Amniotic epithelial cell (primary cell): ENCODE measurements at places on chromosomes 7 and 10.

DNA sequence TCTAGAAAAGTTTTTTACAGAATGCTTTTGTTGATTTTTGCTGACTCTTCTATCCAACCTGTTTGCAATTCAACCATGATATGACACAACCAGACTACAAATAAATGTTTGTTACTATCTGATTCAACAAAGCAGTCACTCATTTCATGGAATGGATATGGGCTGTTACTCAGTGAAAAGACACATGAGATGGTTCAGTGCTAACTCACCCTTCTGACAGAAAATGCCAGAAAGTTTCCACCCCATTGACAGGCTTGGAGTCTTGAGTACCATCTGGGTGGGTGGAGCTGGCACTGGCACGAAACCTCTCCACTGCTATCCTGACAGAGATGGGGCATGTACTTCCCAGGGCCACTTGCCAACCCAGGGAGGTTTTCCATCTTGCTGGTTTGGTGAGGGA is 39.5 kb downstream of the RBM28 start:
- no peak for DNase-seq

GRCh38 chr7:73703757-73704639 is 15.5 kb downstream of the STX1A start:
- DNase-seq: peak; percentile 52

GRCh38 chr10:7687228-7687907 is 15.7 kb upstream of the ITIH2 start:
- DNase-seq: peak; percentile 78

DNA sequence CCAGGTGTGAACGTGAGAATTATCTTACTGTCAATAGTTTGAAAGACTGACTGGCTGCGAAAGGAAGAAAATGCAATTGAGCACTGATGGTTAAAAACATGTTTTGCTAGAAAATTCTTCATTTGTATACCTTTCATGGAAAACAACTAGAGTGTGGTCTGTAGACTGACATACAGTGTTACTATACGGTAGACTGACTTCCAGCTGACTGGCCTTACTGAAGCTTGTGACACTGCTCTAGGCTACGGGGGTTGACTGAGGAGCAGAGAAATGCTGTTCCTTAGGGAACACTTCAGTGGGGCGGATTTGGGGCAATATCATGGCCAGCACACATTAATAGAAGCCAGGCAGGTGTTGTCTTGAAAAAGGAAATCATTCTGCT is 25.9 kb upstream of the DDC start:
- DNase-seq: no peak

DNA sequence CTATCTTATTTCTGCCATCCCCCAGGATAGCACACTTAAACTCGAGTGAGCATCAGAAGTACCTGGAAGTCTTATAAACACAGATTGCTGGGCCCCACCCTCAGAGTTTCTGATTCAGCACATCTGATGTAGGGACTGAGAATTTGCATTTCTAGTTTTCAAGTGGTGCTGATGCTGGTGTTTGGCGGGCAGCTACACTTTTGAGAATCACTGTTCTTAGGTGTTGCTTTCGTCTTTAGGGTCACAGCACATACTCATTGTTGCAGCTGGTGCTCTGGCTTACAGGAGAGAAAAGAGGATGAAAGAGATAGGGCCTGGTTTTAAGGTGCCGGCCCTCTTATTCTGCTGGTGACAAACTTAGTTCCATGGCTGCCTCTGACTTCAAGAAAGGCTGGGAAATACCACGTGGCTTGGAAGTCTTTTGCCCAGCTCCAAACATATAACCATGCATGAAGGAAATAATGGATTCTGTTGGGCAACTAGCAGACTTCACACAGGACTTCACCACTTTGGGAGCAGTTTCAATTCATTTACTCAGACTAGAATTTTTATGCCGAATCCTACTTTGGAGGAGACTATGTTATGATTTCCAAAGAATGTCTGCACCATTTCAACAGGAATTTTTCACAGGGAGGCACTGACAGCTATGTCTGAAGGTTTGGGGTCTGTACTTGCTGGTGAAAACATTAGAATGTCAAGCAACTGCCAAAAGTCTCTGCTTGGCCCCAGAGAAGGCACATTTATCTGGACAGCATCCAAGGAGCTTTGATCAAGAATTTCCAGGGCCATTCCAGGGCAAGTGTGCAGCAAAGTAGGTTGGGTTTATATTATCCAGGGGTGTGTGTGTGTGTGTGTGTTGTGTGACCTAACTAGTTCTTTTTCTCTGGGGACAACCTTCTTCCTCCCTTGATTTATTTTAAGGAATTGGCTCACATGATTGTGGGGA is 6.9 kb upstream of the MINDY4 start:
- peak; percentile 86 for DNase-seq

GRCh38 chr7:48052748-48053147 is 17.4 kb downstream of the C7orf57 start:
- peak; percentile 92 for DNase-seq

GRCh38 chr7:155861480-155861868 is 49.2 kb upstream of the SHH start:
- DNase-seq: no peak

GRCh38 chr10:60975716-60976115 is 31.7 kb upstream of the RHOBTB1 start:
- DNase-seq: no peak

DNA sequence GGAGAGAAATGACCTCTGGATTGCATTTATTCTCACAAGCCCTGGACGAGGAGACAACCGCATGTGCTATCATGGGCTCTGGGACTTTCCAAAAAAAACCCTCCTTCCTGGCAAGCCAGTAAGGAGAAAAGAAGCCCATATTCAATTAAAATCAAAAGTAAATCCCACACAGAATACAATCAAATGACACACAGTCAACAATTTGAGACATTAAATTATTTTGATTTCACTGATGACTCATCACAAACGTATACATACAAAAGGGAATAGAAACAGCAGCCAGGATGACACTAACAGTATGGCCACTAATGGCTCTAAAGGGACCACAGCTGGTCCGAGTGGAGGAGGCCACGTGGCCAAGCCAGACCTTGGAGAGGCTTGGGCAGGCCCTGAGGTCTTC is 24.9 kb downstream of the LRRC20 start:
- no peak for DNase-seq

- no peak for DNase-seq
These were observed 177.4 kb downstream of the ARHGAP12 start for GRCh38 chr10:31751051-31751737.

DNA sequence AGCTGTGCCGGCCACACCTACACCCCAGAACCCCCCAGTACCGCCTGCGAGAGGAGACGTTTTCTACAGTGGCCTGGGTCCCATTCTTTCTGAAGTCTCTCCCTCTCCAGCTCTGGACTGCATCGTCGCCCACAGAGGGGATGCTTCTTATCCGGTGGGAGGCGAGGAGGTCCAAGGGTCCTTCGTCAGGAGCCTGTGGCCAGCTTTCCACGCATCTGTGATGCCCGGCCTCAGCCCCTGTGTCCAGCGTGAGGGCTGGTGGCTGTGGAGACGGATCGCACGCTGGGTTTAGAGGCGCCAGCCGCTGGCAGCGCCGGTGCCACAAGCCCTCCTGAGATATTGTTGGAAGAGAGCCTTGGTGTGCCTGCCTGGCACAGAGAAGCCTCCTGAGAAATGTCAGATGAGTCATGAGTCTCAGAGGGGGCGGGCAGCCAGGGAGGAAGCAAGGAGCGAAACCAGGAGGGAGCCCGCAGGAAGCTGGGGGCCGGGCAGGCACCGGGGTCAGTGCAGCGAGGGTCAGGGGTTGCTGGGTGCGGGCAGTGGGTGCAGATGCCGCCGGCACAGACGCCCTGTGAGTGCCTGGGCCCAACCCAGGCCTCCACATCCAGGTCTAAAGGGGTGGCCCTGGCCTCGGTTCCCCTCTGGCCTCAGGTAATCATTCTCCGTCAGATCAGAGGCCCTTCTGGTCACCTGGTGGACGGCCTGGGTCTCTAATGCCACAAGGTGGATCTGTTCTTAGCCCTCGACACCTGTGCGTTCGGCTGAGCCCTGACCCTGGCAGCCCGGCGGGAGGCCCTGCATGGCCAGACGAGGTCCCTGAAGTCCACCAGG is 86.0 kb upstream of the DIP2C start:
- peak; percentile 33 for DNase-seq

DNA sequence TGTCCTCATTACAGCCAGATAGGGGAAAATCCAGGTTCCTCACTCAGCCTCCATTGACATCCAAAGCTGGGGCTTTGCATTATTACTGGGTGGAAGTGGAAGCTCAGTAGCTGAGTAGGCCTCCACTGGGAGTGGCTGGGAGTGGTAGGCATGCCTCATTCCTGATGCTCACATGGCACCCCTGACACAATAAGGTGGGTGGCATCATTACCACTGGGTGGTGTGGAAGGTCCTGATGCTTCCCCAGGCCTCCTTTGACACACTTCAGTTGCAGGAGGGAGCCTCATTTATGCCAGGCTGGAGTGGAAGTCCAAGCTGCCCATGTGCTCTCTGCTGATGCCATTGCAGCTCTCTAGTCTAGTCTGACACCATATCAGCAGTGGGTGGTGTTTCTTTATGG is 48.2 kb upstream of the GPR141 start:
- no peak for DNase-seq

- DNase-seq: no peak
These were observed 36.8 kb downstream of the VPS41 start for GRCh38 chr7:38872202-38872601.

DNA sequence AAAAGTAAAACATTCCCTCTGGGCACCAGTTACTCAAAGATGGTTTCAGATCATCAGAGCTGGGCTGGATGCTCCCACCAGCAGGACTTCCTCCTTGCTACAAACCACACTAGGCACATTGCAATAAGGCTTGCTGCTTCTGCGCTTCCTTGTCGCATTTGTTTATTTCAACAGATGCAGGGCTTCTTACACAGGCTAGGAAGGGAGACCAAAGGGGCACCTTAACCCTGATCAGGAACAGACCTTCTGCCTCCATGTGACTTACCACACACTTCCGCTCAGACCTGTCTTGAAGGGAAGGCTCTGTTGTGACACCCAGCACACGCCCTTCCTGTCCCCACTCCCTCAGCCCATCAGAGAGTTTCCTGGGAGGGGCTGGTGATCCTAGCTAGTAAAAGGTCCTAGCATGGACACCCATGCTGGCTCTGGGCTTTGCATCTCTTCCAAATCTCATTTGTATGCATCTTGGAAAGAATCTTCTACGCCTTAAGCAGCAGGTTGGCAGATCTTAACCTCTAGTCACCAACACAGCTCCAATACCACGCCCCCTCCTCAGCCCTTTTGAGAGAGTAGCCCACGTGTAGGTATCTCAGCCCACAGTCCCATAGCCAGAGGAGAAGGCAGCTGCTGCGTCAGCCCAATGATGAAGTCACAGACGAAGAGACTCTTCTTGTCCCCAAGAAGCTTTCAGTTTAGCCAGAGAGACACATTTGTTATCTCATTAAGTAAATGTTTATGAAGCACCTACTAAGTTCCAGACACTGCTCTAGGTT is 47.1 kb upstream of the SVIL start:
- no peak for DNase-seq

- peak; percentile 80 for DNase-seq
These were observed 9.6 kb downstream of the CCL26 start for GRCh38 chr7:75762350-75762917.

DNA sequence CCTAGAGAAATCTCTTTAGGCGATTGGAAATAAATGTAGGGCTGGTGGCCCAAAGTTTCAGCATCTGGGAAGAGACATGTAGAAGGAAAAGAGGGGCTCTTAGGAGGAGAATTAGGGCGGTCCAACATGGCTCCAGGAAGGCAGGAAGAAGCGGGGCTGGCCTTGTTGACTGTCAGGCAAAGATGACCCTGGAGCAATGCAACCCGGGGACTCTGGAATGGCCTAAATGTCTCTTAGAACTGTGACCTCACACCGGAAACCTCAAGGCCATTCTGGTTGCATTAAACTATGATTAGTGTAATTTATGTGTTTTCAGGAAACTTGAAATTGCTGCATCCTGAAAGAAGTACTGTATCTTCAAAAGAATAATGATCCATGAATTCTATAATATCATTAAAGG is 66.8 kb downstream of the NRP1 start:
- DNase-seq: peak; percentile 31

DNA sequence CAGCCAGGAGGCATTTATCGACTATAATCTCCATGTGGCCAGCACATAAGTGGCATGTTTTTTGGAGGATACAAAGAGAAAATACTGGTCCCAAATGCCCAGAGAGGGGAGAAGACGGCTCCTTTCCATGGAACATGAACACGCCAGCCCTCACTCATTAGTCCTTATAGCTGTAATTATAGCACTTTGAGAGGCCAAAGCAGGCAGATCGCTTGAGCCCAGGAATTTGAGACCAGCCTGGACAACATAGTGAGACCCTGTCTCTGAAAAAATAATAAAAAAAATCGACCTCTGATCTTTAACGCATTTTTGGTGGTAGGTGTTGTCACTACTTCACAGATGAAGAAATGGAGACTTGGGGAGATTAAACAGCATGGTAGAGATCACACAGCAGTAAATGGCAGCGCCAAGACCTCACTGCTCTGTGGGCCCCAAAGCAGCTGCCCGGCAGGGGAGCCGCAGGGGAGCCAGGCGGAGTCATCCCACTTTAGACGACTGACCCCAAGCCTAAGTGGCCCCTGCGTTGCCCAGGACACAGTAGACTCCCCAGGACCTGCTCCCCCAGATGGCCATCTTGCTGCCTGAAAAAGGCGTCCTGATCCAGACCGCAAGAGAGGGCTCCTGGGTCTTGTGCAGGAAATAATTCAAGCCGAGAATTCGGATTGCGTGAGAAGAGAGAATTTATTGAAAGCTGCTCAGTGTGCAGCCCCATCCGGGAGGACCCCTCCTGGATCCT is 21.2 kb upstream of the PRKAG2 start:
- DNase-seq: no peak

GRCh38 chr7:24172856-24173255 is 111.1 kb upstream of the NPY start:
- DNase-seq: no peak

DNA sequence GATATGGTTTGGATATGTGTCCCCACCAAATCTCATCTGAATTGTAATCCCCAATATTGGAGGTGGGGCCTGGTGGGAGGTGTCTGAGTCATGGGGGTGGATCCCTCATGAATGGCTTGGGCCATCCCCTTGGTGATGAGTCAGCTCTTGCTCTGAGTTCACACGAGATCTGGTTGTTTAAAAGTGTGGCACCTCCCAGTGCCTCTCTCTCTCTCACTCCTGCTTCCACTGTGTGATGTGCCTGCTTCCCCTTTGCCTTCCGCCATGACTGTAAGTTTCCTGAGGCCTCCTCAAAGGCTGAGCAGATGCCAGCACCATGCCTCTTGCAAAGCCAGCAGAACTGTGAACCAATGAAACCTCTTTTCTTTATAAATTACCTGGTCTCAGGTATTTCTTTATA is 4.8 kb upstream of the GCK start:
- DNase-seq: no peak

- peak; percentile 95 for DNase-seq
These were observed 91.3 kb downstream of the AVL9 start for GRCh38 chr7:32586291-32587221.
